Femur (tissue), 1 donor: ENCODE measurements at places on chromosomes 16 and 17.

- DNase-seq: no peak
These were observed 7.7 kb downstream of the CENPV start for GRCh38 chr17:16345565-16345964.

- DNase-seq: peak; percentile 82
These were observed 331 bp upstream of the CCDC92B start for GRCh38 chr17:2749784-2750181.

- no peak for DNase-seq
These were observed 14.4 kb downstream of the RHOT1 start for GRCh38 chr17:32156656-32157055.

- no peak for DNase-seq
These were observed 133.3 kb downstream of the ENGASE start for GRCh38 chr17:79207960-79208359.

GRCh38 chr16:35731341-35732040 is 2272.1 kb downstream of the TP53TG3F start:
- DNase-seq: no peak

GRCh38 chr16:75265911-75266701 is 14.7 kb upstream of the BCAR1 start:
- DNase-seq: peak; percentile 86

DNA sequence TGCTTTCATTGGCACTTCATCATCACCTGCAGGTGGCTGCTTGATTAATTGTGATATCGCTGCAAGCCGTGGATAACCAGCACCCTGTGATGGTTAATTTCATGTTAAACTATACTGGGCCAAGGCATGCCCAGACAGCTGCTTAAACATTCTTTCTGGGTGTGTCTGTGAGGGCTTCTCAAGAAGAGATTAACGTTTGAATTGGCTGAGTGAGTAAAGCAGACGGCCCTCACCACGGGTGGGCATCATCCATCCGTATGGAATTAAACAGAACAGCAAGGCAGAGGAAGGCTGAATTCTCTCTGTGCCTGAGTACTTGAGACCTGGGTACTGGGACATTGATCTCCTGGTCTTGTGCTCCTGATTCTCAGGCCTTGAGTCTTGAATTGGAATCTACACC is 7.1 kb upstream of the ZNF213 start:
- DNase-seq: no peak

- no peak for DNase-seq
These were observed 32.2 kb downstream of the DRC3 start for GRCh38 chr17:18004884-18005305.

GRCh38 chr16:84844049-84844350 is 24.2 kb downstream of the CRISPLD2 start:
- peak; percentile 82 for DNase-seq

DNA sequence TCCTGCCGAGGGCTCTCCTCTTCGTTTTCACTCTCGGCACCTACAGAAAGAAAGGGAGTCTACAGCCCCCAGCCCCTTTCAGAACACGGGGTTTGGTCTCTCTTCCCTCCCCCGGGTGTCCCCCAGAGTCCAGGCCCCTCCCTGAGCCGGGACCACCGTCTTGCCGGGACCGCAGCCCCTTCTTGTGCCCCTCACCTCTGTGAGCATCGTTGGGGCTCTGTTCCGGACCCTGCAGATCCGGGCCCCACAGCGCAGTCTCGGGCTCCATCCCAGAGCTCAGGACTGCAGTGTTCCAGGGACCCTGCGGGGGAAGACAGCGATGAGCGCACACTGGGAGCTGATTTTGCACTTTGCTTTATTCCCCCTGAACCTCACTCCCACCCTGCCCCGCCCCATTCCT is 2.8 kb downstream of the ZNF629 start:
- no peak for DNase-seq

DNA sequence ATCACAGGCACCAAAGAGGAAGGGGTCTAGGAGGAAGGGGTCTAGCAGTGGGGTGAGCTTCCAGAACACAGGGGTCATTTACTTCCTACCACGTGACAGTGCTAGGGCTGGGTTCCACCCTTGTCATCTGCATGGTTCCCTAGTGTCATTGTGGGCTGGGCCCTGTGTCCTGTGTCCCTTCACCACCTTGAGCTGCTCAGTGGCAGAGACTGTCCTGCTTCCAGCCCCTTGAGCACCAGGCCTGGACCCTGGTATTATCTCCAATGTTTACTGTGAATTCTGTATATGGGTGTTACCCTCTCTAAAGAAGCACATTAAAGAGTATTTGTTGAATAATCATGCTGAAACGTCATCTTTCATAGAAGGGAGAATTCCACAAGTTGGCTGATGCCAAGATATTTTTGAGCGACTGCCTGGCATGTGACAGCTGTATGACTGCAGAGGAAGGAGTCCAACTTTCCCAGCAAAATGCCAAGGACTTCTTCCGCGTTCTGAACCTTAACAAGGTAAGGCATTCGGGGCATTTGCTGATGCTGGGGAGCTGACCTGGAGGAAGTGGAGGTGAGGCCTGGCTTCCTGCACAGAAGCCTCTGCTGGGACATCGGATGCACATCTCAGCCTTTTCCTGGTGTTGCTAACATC is 5.5 kb downstream of the NARF start:
- no peak for DNase-seq

DNA sequence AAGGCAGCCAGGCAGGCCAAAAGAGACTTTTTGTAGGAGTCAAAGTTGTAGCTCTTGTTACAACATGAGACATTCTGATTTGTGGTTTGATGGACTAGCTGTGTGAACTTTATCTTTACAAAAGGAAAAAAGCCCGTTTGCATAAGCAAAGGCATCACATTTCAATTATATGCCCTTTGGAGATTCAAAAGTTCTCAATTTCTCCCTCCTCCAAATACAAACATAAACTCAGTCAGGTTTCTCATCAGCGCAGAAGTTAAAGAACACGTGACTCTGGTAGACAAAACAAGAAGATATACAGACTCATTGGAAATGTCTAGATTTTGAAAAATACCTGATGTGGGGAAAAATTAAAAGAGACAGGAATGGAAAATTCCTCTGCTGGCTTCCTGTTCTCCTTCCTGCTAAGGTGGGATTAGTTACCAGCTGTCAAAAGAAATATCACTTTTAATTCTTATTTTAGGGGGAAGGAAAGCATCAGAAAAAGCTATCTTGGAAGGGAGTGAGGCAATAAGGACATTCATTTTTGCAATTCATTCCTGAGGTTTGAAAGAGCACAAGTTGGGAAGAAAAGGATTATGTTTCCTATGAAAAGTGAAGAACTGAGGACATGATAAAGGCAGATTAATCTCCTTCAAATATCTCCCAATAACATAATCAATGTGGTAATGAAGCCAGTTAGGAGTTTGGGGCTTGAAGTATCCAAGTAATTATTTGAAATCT is 4.6 kb upstream of the KCNJ16 start:
- no peak for DNase-seq
